Activated CD4-positive, alpha-beta T cell treated with anti-CD3 and anti-CD28 coated beads for 1 hour (primary cell): ENCODE measurements at places on chromosomes 4 and X.

DNA sequence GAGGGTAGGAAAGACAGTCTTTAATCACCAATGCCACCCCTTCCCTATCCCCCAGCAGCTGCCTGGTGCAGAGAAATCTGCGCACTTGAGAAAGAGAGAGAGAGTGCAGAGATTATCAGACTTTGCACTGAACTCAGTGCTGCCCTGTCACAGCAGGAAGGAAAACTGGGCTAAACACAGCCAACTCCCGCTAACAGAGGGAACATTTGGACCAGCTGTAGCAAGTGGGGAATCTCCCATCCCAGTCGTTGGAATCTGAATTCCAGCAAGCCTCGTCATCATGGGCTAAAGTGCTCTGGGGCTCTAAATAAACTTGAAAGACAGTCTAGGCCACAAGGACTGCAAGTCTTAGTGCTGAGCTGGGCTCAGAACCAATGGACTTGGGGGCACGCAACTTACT, 168.7 kb downstream of the DLG3 start:
- DNase-seq, result no peak

DNA sequence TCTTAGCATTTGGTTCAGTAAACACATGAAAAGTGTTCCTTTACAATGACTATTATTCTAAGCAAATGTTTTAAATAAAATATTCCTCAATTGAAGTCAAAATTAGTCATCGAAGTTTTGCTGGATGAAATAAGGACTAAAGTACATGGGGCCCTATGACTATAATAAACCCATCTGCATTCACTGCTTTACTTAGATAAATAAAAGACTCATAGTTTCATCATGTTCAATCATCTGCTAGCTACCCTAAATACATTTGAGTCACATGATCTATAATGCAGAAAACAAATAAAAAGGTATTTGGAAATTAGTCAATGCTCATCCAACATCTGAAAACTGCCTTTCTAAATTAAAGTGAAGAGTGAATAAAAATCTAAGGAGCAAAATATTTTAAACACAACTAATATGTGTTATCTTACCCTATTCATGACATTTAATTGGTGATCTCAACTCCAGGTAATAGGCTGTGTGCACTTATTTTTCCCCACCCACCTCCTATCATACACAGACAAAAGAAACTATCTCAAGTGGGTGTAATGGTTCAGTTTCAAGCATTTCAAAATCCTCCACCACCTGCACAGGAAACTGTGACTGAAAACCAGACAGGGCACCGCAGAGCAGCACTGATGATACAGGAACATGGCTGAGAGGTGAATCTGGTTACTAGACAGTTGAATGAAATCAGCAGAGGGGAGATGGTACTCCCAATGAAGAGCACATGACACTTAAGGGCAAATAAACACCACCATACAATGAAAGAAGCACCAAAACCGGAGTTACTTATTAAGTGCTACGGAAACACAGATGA, 78.6 kb downstream of the CAMK2D start:
- peak; percentile 48 for DNase-seq

DNA sequence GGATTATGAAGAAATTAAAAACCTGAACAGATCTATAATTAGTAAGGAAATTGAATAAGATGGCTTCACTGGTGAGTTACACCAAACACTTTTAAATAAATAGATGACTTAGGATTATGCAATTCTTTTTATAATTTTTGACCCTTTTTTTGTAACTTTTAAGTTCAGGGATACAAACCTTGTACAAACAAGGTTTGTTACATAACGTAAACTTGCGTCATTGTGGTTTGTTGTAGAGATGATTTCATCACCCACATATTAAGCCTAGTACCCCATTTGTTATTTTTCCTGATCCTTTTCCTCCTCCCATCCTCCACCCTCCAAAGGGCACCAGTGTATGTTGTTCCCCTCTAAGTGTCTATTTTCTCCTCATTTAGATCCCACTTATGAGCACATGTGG, 75.7 kb downstream of the CPEB2 start:
- DNase-seq, result no peak

- DNase-seq, result no peak
Observed at GRCh38 chrX:11111947-11112346, 815 bp downstream of the HCCS start.

DNA sequence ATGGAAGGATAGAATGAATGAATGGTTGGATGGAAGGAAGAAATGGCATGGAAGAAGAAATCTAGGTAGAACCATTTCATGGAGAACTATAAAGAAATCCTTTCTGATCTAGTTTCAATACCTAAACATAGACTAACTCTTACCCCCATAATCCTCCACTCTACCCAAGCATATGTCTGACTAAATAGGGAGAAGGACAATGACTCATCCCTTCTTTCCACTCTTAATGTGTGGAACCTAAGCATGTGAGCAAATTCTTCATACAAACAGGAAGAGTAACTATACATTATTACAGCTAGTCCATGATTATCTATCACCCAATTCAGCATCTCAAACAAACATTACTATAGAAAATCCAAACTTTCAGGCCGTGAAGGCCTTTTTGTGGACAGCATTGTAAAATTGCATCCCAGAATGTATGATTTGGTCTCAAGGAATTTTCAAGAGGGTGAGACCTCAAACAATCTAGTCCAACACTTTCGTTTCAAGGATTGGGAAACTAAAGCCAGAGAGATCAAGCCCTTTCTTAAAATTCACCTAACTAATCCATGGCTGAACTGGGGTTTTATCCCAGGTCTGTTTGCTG, 11.2 kb downstream of the C1QTNF7 start:
- DNase-seq, result no peak

GRCh38 chrX:54994668-54995351, 822 bp upstream of the PFKFB1 start:
- DNase-seq, result no peak

- DNase-seq, result no peak
Observed at GRCh38 chr4:6502147-6502546, 29.7 kb upstream of the PPP2R2C start.

- no peak for DNase-seq
Observed at GRCh38 chrX:150291014-150291413, 72.1 kb upstream of the MAMLD1 start.

- DNase-seq, result no peak
Observed at GRCh38 chrX:24266996-24267395, 46.9 kb downstream of the SUPT20HL2 start.

DNA sequence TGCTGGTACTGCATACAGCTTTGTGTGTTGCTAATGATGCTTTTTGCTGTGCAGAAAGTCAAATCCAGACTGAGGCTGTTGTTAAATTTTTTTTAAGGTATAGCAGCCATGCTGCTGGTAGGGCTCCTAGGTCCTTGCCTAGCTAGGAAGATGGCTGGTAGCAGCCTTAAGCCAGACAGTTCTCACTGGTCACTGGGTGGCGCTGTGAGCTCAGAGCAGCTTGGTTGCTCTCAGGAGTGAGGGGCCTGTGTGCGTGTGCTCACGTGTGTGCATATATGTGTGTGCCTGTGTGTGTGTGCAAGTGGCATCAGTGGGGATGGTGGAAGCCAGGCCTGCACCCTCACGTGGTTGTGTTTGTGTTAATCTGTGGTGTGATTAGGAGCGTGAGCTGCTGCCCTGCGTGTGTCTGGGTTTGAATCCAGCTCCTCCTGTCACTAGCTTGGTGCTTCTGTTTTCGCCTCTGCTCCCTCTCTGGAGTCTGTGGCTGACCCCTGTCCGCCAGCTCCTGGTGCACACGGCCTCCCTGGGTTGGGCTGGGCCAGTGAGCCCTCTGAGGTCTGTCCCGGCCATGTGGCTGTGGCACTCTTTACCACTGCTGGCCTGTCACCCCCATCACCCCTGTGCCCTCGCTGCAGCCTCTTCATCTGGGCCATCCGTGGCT, 46.1 kb downstream of the SORCS2 start:
- DNase-seq, result no peak

DNA sequence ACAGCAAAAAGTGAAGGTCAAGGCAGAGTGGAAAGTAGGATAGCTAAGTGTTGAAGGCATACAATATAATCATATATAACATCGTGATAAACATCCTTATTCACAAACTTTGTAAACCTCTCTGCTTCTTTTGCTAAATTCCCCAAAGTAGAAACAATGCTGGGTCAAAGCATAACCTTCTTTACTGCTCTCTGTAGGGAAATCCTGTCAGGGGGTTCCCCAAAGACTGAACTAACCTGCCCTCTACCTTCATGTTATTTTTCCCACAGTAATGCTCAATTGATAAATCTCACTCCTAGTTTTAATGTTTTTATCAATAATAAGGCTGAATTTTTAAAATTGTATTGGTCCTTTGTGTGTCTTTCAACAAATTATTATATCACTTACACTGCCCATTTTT, 55.7 kb downstream of the DCHS2 start:
- no peak for DNase-seq

- DNase-seq, result no peak
Observed at GRCh38 chr4:152556283-152556682, 20.4 kb upstream of the FBXW7 start.

DNA sequence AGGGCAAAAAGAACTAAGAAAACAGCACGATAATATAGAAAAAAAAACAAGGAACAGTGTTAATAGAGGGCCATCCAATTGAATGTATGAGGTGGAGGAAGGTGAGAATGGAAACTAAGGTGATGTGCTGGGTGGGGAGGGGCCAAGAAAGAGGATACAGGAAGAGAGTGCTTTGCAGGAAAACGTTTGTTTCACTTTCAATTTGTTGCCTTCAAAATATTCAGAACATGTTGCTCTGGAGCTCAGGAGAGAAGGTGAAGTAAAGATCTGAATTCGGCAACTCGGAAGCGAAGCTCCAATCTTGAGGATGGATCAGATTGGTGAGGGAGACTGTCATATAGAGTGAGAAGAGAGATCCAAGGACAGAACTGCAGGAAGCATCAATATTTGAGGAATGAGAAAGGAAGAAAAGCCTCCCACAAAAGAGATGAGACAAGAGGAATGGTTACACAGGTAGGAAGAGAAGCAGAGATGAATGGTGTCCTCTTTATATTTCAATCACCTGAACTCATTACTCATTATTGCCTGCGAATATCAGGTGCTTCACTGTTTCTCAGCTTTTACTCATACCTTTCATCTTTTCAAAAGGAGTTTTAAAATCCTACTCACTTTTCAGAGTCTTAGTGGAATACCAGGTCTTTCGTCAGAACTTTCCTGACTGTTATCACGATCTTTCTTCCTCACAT, 14.7 kb upstream of the SEC24D start:
- no peak for DNase-seq

- no peak for DNase-seq
Observed at GRCh38 chr4:78337244-78338020, 214.1 kb upstream of the ANXA3 start.

DNA sequence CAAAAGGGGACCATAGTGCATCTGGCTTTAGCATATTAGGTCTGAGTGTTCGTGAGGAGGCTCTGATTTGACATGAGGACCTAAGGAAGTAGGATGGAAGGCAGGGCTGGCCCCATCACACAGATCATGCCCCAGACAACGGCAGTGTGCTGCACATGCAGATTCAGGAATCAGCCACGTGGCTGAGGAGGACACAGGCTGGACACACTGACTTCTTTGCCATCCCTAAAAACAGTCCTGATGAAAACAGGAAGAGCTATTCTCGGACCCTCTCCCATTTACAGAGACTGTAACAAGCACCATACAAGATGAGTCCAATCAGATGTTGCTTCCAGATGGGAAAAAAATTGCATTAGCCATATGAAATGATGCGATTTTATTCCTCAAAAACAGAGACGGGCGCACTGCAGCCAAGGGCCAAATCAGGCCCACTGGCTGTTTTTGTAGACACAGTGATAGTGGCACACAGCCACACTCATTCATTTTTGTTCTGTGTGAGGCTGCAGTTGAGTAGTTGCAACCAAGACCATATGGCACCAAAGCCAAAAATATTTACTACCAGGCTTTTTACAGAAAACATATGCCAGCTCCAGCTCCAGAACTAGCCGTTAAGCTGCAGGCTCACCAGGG, 41.0 kb downstream of the ACSL1 start:
- no peak for DNase-seq

DNA sequence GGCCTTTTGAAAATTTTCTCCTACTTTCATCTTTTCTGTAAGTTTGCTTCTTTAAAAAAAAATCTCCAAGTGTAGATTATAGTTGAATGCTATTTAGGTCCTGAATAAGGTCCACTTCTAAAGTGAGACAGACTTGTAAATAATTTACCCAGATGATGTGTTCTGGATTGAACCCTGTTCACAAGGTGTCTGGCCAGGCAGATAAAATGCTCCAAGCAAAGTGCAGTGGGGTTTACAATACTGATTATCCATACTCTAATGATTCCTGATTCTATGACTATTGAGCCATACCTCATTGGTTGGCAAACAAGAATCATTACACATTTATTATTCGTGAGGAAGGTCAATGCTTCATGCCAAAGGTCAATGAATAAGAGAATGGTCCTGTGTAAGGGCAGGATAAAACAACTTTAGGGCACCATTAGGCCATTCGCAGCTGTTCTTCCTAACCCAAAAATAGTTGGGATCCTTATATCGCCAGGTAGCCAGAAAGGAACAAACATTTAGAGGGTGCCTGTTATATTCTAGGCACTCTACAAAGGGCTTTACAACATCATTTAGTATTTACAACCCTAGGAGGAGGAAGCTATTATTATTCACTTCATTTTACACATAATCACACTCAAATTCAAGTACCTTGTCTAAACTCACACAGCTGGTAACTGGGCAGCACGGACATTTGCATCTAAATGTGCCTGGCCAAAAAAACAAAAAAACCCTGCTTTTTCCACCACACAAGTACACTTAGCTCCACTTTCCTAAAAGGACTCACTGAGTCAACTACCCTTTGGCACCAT, 18.6 kb upstream of the SAT1 start:
- DNase-seq, result no peak

- no peak for DNase-seq
Observed at GRCh38 chrX:258291-259040, 22.7 kb upstream of the PLCXD1 start.

- no peak for DNase-seq
Observed at GRCh38 chrX:41935832-41936231, 12.5 kb upstream of the CASK start.

DNA sequence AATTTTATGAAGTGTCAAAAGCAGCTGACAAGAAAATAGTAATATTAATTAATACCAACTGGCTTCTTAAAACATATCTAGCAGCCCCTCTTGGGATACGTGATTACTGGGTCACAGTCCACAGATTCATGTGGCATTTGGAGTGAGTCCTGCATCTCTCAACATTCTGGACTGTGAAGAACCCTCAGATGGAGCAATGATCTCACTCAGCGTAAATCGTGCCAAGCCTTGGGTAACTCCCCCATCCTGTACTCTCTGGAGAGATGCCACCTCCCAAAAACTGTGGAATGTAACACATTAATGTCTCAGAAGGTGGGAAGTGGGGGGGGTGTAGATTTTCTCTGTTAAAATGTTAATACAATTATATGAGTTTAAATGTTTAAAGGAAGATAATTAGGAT, 118.2 kb upstream of the IQCM start:
- DNase-seq, result no peak
